ENCODE measurements at places on chromosomes 16 and 17.

GRCh38 chr17:21001111-21001812 is 41.5 kb downstream of the USP22 start:
- DNase-seq = no peak

GRCh38 chr16:51440131-51440889 is 289.2 kb upstream of the SALL1 start:
- DNase-seq = no peak

DNA sequence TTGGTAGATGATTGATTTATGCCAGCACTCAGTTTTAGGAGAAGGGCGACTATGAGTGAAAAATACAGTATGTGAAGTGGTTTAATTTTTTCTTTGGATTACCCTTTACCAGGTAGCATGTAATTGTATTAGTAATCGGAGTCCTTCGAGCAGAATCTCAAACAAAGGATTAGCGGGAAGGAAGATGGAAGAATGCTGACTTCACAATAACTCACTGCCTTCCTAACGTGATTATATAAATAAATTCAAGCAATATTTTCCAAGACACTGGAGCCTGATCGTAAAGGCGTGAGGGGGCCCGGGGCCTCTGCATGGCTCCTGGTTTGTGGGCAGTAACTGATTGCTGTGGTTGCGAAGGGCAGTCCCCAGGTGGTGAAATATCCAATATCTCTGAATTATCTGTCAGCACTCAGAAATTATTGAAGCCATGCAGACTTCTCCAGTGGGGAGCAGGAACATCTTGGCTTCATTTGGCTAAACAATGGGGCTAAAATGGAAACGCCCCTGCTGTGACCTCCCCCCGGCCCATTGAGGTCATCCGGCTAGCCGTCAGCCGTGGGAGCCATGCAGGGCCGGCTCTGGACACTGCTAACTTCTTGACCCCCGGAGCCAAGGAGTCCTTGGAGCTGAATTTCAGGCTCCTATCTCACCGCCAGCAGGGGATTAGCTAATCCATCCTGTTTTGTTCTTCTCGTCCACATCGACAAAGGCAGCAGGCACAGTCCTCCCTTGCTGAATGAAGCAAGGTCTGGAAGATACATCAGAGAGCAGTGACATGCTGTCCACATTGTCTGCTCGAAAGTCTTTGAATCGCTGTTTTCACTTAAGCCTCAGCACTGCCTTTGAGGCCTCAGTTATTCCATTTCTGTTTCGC is 295.9 kb upstream of the N4BP1 start:
- no peak for DNase-seq

DNA sequence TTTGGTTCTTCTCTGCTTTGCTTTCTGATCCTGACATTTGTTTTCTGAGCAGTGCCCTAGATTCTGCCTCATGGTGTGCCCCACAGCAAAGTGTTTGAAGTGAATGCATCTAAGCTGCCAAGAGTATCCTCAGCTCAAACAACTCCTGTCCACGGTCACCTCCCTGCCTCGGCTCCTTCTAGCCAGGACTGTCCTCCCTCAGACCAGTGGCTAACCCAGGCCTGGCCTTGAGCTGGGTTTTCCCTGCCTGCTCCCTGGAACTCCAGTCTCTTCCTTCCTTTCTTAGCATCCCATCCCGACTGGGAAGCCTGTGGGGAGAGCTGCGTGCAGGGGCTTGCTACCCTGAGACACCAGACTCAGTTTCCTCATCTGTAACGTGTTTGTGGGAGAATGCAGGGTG is 256.5 kb downstream of the GSG1L start:
- DNase-seq = no peak

GRCh38 chr17:69390795-69391501 is 23.5 kb upstream of the MAP2K6 start:
- DNase-seq = no peak

GRCh38 chr17:69388822-69389442 is 25.6 kb upstream of the MAP2K6 start:
- DNase-seq = peak; percentile 16

DNA sequence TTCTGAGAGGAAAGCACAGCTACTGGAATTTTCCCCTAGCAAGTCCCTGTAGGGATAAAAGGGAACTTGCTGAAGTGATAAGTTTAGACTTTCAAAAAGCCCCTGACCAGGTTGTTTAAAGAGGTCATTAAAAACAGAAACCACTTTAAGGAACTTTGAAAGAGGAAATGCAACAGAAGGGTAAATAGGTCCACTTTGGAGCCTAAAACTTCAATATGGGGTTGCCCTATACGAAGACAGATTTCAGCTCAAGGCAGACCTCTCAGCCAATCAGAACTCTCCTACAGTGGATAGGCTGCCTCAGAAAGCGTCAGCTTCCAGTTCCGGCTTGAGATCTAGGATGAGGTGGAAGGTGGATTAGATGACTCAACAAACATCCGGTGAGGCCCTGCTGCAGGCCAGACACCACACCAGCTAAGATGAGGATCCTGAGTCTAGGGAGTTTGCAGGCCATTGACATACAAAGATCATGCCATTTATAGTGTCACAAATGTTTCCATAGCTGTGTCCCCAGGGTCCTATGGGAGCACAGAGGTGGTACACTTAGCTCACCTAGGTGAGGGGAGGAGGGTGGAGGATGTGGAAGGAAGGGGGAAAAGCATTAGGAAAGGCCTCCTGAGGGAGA is 7.9 kb upstream of the MFSD6L start:
- DNase-seq = no peak

- no peak for DNase-seq
Measured at GRCh38 chr17:76166168-76166567, 25.1 kb upstream of the FOXJ1 start.

DNA sequence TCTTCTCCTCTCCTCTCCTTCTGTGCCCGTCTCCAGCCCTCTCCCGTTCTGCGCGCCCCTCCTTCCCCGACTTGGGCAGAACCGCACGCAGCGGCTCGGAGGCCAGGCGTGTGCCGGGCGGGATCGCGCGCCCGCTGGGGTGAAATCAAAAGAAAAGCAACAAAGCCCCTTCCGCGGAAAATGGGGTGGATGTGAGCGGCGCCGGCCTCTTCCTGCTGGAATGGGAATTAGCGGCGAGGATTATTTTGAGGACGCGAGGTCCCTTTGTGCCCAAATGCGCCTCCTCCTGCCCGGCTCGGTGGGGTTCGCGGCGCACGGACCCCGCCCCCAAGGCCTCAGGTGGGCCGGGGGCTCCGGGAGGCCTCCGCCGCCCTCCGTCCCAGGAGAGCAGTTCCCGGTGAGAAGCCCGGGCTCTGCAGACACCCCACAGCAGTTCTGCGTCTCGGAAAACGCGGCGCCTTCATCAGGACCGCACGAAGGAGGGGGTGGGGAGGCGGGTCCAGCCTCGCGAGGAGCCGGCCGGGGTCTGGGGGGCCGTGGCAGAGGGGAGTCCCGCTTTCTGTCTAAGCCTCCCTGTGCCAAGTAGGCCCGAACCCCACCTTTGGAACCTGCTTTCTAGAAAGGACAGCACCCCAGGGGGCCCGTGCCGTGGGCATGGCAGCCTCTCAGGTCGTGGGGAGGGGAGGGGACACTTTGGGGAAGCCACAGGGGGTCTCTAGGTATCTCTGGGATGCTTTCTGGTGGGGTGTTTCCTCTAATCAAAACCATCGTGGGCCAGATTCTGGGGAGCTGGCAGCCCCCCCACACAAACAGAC is 91.0 kb upstream of the CBX4 start:
- DNase-seq = no peak

DNA sequence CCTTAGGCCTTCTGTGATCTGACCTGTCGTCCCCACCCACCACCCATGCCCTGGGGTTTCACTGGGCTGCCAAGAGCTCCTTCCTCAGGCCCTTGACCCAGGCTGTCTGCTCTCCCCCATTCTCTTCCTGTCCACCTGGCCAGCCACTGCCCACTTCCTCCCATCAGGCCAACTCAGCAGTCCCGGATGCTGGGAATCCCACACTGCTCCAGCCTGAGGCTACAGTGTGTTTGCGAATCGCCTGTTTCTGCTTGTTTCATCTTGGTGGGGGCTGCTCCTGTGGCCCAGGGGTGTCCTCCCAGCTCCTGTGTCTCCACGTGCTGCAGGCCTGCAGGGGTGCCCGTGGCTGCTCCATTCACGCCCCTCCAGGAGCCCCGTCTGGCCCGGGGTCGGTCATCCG is 839 bp upstream of the METRN start:
- DNase-seq = no peak

GRCh38 chr17:27540318-27541101 is 84.3 kb downstream of the KSR1 start:
- DNase-seq = peak; percentile 88

- no peak for DNase-seq
Measured at GRCh38 chr16:5490499-5490898, 392.9 kb upstream of the EEF2KMT start.

GRCh38 chr17:50311112-50311460 is 34.8 kb upstream of the XYLT2 start:
- no peak for DNase-seq
